ENCODE measurements at places on chromosomes 2 and 18. TPM values are rescaled to one million over a fixed set of nuclear protein-coding genes. Genes with fewer than 3 reads are reported as not detected.

TUBB8B gene
- total RNA-seq: not detected

RFX8 gene
- not detected for total RNA-seq

MYO7B gene
- 0.31 TPM for total RNA-seq

ABCG5 gene
- not detected for total RNA-seq

PAIP2B gene
- total RNA-seq: 0.73 TPM

PREPL gene
- 56.0 TPM for total RNA-seq

VWC2L gene
- not detected for total RNA-seq
